ENCODE measurements at places on chromosomes 4 and X. TPM values are rescaled to one million over a fixed set of nuclear protein-coding genes. Genes with fewer than 3 reads are reported as not detected.

GRCh38 chr4:119652998-119653397, 24.4 kb upstream of the PDE5A start:
- DNase-seq: no peak

DNA sequence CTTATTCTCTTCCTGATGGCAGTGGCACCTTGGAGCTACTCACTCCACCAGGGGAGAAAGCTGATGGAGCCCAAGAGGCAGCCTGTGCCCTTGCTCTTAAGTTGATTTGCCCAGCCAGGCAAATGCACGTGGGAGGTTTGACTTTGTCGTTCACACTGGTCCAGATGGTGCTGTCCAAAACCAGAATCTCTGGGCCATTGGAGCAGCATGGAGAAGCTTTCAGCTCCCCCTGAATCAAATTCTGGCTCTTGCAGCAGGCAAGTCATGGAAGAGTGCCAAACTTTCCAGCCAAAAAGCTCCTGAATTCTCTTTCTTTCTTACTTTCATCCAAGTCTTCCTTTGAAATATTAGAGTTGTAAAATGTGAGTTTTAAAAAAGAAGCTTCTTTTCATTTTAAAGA, 970.4 kb downstream of the RPA4 start:
- DNase-seq: no peak

- peak; percentile 33 for DNase-seq
Measured at GRCh38 chrX:11648705-11649519, 16.8 kb downstream of the ARHGAP6 start.

Gene DCAF12L2
- not detected for total RNA-seq

DNA sequence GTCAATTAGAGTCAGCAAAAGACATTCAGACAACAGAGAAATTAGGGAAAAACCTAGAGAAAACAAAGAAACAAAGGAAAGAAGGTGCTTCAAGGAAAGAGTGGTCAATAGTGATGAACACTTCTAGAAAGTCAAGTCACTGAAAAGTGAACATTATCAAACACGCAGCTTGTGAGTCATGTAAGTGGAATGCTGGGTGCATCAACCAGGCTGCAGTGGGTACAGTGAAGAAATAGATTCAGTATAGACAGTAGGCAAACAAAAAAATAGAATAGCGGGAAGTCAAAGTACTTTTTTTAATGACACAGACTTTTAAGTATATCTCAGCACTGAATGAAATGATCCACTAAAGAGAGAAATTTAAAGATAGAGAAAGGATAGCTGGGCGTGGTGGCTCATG, 245.8 kb downstream of the ARHGAP24 start:
- DNase-seq: peak; percentile 74

DNA sequence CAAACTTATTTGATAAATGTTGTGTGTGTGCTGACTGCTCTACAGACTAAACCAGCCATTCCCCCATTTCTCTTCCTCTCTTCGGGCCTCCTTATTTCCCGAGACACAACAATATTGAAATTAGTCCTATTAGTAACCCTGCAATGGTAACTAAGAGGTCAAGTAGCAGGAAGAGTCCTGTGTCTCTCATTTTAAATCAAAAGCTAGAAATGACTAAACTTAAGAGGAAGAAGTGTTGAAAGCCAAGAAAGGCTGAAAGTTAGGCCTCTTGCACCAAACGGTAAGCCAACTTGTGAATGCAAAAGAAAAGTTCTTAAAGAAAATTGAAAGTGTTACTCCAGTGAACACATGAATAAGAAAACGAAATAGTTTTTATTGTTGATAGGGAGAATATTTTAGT, 357.8 kb upstream of the SLC7A11 start:
- DNase-seq: no peak

- DNase-seq: peak; percentile 30
Measured at GRCh38 chr4:94160774-94161173, 46.9 kb upstream of the SMARCAD1 start.

DNA sequence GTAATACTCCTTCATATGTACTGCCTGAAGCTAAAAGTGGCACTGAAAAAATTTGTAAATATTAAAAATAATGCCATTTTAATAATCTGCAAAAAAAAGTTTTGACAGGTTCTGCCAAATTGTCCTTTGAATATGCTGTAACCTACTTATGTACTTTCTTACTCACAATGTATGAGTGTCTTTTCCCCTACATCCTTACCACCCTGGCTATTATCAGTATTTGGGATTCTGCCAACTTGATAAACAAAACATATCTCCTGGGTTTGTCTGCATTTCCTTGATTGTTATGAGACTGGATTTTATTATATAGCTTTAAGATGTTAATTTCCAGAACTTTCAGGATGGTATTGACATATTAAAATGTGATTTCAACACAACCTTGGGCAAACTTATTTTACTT, 187.9 kb downstream of the CHM start:
- no peak for DNase-seq

Gene XPNPEP2
- not detected for total RNA-seq
